ENCODE measurements at places on chromosomes 5 and 9.
A peak's percentile ranks its signal among the peaks of the same experiment; 100 is the strongest.

DNA sequence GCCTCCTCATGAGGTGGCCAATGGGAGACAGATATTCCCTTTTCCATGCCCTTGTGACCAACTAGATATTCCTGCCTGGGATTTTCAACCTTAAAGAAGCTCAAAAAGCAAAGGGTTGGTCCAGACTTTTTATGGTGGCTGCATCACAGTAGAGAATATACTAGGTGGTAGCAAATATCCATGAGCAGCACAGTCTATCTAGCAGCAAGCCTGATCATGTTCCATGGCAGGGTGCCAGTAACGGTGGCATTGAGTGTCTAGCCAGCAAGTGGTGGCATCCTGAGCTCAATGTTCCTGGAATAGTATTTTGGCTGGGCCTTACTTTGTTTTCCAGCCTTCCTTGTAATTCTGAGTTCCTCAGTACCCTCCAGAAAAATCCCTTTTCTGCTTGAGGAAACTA, 25.8 kb downstream of the CDC25C start:
- no peak for DNase-seq

GRCh38 chr5:109987970-109988369, 298.2 kb downstream of the MAN2A1 start:
- DNase-seq, result no peak

DNA sequence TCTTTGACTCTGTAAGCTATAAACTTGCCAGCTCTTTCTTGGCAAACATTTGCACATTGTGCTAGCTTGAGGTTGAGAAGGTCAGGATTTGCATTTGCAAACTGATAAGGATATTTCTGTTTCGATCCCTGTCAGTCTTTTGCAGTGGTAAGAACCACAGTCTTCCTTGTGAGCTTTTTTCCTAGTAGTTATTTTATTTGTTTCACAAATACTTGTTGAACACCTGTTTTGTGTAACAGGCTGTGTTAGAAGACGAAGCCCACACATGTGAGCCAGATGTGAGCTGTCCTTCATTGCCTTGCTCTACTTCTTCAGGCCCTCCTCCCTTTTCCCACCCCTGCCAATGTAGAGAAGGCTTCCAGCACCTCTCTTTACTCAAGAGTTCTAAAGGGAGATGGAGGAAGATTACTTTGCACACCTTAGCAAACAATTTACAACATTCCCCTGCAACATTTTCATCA, 327.0 kb upstream of the KLF4 start:
- DNase-seq, result no peak

DNA sequence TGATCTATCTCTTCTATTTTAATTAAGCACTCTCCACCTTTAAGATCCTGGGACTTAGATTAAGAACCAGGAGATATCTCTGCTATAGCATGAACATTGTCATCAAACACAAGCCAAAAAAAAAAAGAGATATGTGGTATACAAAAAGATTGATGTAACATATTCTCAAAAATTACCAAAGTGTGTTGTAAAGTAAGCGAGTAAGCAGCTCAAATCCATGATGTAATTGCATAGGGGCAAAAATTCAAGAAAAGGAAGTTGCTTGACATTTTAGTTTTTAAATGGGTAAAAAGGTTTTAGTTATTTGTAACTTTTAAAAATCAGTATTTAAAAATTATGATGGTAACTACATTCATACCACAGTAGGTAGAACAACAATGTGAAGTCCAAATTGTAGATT, 40.7 kb downstream of the CNTRL start:
- DNase-seq, result no peak

DNA sequence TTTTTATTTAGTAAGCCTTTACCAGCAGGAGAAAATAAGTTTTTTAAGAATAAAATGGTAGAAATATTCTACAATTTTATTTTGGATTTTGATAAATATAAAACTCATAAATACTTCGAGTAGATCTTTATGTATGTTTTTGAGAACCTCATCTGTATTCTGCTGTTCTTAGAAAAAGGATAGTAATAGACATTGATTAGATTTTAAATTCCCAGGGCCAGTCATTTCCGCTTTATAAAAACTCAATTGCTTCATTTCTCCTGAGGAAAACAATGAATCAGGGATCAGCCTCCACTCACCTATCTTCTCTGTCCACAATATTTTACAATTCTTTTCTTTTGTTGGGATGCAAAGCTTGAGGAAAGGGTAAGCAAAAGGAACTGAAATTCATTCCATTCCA, 1983.5 kb upstream of the C9orf72 start:
- no peak for DNase-seq

DNA sequence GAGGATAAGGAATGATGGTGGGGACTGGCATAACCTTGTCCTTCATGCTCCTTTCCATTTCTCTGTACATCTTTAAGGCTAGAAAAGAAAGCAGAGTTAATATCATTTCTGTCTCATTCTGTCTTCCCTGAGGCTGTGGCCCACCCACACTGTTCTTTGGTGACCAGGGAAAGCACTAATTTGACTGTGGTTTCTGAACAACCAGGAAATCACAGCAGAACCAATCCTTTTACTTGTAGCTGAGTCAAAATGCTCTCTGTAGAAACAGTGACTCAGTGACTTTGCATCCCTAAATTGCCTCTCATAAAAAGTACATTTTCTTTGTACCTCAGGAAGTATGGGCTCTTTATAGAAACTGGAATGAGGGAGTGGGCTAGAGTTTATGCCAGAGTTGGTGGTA, 28.1 kb downstream of the IL33 start:
- peak; percentile 8 for DNase-seq

All from fibroblast of skin of abdomen (primary cell).